ENCODE measurements at places on chromosomes 11 and 22. TPM values are rescaled to one million over a fixed set of nuclear protein-coding genes. Genes with fewer than 3 reads are reported as not detected.

Gene C1QTNF4
- total RNA-seq, result 2.0 TPM

Gene ANO1
- total RNA-seq, result 36.7 TPM

Gene PRDX5
- total RNA-seq, result 191 TPM

Gene DDI1
- total RNA-seq, result not detected

Gene MPPED2
- not detected for total RNA-seq

Gene CST6
- 66.6 TPM for total RNA-seq

Gene BCL2L13
- total RNA-seq, result 56.5 TPM

Gene NCAM1
- not detected for total RNA-seq

Gene TOLLIP
- 22.4 TPM for total RNA-seq

Gene BSCL2
- 72.6 TPM for total RNA-seq
